ENCODE measurements at places on chromosomes 7 and 10.

- no peak for DNase-seq
Observed at GRCh38 chr10:17443707-17444387, 10.5 kb downstream of the ST8SIA6 start.

- DNase-seq = no peak
Observed at GRCh38 chr10:75630746-75631145, 199.3 kb downstream of the LRMDA start.

GRCh38 chr7:1413936-1414639, 45.2 kb downstream of the MICALL2 start:
- no peak for DNase-seq

DNA sequence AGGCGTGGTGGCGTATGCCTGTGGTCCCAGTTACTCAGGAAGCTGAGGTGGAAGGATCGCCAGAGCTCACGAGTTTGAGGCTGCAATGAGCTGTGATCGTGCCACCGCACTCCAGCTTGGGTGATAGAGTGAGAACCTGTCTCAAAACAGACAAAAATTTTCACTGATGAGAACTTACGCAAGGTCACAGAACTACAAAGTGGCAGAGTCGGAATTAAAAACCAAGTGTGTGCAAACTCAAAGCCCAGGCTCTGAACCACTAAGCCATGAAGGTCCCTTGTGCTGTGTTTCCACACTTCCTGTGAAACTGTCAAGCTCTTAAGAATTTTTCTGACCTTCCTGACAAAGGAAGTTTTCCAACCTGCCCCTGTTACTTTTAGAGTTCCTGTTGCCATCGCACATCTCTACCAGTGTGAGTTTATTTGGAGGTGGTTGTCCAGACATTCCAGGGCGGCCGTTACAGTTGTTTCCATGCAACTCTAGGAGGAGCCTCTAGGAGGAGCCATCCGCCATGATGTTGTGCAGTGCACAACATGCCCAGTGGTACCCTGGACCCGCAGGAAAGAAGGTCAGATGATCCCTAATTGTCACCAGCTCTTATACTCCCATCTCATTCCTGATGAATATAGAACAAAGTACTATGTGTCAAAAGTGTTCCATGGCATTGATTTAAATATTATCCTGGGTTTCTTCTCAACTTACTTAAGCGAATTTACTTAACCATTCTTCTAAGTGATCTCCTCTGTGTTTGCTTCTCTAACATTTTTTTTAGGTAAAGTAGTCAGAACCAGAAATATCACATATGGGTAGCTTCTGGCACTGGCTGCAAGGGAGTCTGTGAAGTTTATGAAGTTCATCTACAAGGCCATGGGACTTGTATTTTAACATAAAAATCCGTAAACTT, 49.0 kb upstream of the LYZL1 start:
- no peak for DNase-seq

DNA sequence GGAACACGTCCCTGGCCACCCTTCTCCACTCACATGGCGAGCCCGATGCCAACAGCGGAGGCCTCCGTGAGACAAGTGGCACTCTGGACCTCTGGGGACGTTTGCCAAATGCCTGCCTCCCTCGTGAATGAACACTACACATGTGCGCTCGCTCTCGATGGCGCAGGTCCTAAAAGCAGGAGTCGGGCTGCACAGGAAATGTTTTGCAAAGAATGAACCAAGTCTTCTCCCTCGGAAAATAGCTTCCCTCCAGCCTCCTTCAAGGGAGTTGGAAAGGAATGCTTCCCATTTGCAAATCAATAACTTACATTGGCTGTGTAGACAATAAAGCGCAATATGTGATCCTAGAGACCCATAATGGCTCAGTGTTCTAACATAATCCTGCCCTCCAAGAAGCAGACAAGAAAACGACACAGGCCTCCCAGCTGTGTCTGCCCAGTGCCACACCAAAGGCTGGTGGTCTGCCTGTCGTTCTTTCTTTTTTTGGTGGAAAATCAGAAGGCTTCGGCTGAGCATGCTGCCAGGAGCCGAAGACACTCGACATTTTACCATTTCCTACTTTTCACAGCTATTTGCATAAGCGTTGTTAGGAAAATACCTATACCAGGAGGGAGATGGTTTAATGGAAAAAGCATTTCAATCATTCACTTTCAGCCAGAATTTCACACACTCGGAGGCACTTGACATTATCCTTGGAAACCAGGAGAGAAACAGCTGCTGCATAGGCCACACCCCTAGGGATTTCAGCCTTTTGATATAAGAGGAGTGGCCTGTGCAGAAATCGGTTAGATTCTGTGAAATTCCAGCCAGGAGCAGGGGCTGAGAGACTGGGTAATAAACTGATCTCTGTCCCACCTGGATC, 38.4 kb downstream of the ATXN7L1 start:
- no peak for DNase-seq

GRCh38 chr10:122419876-122420623, 34.4 kb upstream of the ARMS2 start:
- DNase-seq = no peak

DNA sequence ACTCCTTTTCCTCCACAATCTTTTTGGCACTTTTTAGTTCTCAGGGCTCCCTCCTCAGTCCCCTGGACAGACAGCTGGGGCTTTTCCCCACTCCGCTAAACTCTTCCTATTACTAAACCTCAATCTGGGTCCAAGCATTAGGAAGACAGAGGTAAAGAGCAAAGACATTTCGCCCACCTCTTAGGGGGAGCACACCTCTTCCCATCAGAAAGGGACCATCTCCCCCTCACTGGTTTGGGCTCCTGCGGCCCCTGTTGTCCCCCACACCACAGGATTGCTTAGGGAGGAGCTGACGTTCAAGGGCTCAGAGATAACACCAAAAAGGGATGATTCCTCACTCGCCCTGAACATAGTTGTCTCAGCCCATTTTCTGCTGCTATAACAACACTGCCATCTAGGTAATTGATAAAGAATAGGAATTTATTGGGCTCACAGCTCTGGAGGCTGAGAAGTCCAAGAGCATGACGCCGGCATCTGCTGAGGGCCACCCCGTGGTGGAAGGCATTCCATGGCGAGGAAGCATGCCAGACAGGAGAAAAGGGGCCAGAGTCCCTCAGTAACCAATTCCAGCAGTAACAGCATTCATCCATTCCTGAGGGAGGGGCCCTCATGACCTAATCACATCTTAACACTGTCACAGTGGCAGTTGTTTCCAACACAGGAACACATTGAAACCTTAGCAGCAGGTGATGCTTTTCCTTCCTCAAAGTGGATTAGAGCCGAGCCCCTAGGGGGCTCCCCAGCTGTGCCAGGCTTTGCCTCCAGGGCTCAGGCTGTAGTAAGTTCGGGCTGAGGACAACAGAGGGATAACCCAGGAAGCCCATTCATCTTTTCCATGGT, 209.6 kb downstream of the EBF3 start:
- no peak for DNase-seq

DNA sequence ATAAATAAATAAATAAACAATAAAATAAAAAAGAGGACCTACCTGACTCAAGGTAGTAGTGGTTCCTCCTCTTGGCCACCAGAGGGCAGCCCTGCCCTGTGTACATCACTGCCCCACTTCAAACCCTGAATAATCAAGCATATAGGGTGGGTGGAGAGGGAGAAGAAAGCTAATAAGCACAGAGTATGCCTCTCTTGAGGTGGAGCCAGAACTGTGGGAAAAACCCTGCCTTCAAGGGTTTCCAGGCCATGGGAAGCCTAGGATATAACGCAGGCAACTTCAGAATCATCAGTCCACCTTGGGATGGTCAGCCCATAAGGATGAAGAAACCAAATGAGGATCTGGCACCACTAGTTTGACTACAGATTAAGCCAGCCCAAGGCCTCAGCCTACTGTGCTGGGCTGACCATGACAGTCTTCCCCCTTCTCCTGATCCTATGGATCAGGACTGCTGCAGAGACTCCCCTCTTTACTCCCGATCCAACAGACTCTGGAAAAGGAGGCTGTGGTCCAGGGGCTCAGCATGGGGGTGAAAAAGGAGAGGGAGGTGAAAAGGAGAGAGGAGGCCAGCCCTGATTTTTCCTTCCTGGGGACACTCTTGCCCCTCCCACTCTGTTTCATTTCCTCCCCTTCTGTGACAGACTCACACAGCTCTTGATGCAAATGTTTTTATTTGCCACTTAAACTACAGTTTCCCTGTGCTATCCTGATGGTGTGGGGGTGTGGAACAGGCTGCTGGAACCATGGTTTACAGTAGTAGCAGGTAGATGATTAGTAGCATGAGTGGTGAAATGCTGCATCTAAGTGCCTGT, 10.1 kb downstream of the AVPI1 start:
- DNase-seq = peak; percentile 26

- no peak for DNase-seq
Observed at GRCh38 chr10:14244801-14245211, 85.9 kb downstream of the FRMD4A start.

GRCh38 chr10:23362879-23363792, 18.5 kb upstream of the C10orf67 start:
- no peak for DNase-seq

GRCh38 chr7:15317215-15317614, 244.6 kb downstream of the AGMO start:
- no peak for DNase-seq

DNA sequence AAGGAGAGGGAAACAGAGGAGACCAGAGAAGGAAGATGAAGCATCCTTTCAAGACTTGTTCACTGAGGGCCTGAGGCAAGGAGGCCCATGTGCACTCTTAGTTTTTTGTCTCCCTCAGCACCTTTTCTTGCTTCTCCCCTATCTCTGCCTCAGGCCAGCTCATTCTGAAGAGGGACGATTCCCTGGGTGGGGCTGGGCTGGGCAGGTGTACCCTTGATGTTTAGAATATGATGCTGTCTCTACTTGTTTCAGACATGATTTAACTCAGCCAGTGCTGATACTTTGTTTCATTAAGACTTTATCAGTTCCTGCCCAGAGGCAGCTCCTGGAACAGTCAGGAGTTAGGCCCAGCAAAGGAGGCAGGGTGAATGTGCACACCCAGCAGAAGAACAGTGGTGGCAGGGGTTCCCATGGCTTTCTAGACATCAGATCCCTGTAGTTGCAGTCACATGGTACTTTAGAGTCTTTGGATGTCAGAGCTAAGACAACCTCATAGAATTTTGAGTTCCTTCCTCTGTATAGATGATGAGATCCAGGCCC, 3.4 kb downstream of the PRXL2A start:
- DNase-seq = no peak

- no peak for DNase-seq
Observed at GRCh38 chr10:124653811-124654651, 90.1 kb downstream of the FAM53B start.

GRCh38 chr7:47678641-47679380, 96.9 kb upstream of the TNS3 start:
- DNase-seq = no peak

GRCh38 chr7:41855798-41856197, 152.9 kb upstream of the INHBA start:
- DNase-seq = no peak

DNA sequence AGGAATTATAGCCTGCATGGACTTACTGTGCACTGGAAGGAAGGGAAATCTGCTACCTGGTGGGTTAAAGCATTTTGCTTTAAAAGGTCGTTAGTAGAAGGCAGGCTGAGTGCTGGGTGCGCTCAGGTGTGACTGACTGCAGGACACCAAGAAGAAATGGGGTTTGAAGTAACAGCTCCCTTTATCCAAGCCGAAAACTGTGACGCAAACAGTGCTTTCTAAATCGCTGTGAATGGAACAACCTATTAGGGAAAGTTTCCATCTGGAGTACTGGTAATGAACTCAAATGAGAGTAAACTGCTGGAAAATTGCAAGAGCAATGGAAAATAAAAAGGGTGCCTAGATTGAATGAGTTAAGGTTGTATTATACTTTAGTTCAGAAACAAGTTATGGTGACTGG, 95.3 kb downstream of the CNNM2 start:
- no peak for DNase-seq

GRCh38 chr7:91286432-91286831, 22.2 kb downstream of the FZD1 start:
- DNase-seq = no peak

DNA sequence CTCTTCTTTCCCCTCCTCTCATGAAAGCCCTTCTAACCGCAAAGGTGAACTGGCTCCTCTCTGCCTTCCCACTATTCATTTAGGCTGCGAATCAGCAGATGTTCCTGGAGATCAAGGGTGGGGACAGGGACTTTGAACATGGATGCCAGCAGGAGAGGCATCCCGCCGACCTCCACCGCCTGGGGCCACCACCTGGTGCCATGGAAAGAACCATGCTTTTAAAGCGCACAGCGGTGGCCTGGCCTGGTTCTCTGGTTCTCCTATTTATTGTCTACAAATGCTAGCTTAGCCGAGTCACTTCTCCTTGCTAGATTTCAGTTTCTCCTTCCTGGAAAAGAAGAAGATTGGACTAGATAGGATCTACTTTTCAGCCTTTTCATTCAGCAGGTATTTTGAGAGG, 43.2 kb upstream of the KCNMA1 start:
- no peak for DNase-seq

DNA sequence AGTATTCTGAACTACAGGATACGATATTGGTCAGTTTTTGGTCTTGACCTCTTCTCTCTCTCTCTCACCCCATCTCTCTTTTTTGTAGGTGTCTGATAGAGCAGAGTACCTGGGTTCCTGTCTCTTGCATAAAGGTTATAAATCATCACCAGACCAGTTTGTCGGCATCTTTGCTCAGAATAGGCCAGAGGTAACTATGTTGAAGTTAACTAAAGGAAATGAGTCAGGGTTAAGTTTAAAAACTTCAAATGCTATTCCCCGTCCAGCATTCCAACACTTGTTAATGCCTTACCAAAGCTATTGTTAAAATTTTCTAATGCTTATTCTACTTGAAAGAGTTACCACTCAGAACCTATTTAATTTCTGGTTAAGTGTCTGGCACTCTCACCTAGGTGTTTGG, 30.7 kb downstream of the ACSL5 start:
- no peak for DNase-seq

GRCh38 chr10:29873941-29874484, 185.4 kb downstream of the JCAD start:
- no peak for DNase-seq

DNA sequence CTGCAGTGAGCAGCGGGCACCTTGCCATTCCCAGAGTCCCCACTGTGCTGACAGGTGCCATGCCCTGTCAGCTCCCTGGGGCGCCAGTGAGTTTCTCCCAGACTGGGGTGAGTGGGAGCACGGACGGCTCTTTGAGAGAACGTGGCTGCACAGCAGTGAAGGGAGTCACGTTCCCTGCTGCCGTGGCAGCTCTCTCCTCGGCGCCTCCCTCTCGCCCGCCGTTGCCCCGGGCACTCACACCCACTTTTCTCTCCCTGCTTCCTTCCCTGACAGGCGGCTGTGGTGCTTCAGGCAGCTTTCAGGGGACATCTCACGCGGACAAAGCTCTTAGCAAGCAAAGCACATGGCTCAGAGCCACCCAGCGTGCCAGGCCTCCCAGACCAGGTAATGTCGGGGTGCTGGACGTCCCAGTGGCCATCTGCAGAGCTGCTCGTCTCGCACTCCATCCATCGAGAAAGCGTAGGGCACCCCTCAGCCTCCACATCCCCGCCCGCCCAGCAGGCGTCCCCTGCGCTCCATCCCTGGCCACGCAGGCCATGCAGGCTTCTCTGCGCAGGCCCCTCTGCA, 27.1 kb upstream of the TTYH3 start:
- DNase-seq = no peak

GRCh38 chr7:125663961-125664360, 734.3 kb upstream of the POT1 start:
- DNase-seq = no peak

GRCh38 chr10:100528921-100529474, 673 bp downstream of the NDUFB8 start:
- DNase-seq = no peak

GRCh38 chr10:129683519-129683918, 216.5 kb downstream of the MGMT start:
- no peak for DNase-seq

GRCh38 chr7:117818232-117818631, 55.0 kb downstream of the CTTNBP2 start:
- DNase-seq = no peak

All from stimulated activated CD4-positive, alpha-beta T cell treated with anti-CD3 and anti-CD28 coated beads, Interleukin-2, amount 100 ng/mL, for 48 hours (primary cell).